Esophagus mucosa (tissue), 1 donor: ENCODE measurements at places on chromosomes 5 and 9. TPM values are rescaled to one million over a fixed set of nuclear protein-coding genes. Genes with fewer than 3 reads are reported as not detected.

Gene PLPPR1
- 0.32 TPM for total RNA-seq

Gene SLC6A7
- not detected for total RNA-seq

Gene HRH2
- total RNA-seq: 0.76 TPM

Gene PCDHGA7
- total RNA-seq: 1.6 TPM

Gene ARHGEF37
- 23.6 TPM for total RNA-seq

Gene PCDHA13
- not detected for total RNA-seq

Gene PTPRD
- 8.7 TPM for total RNA-seq

Gene ROPN1L
- not detected for total RNA-seq

Gene IL5
- not detected for total RNA-seq

Gene FOXD4L5
- not detected for total RNA-seq

Gene C9orf153
- 0.12 TPM for total RNA-seq

Gene DRD1
- total RNA-seq: not detected

Gene SLC22A4
- 0.28 TPM for total RNA-seq

Gene TAF11L12
- not detected for total RNA-seq

Gene STPG3
- total RNA-seq: not detected

Gene TMED9
- 116 TPM for total RNA-seq

Gene EGFLAM
- total RNA-seq: 0.68 TPM

Gene GFPT2
- 1.1 TPM for total RNA-seq

Gene FOXD1
- 0.88 TPM for total RNA-seq

Gene MTREX
- 42.2 TPM for total RNA-seq

Gene NTNG2
- 0.24 TPM for total RNA-seq

Gene FGD3
- 2.1 TPM for total RNA-seq

Gene IL33
- 30.9 TPM for total RNA-seq

Gene PCDHGA11
- total RNA-seq: 1.9 TPM

Gene HMMR
- 9.8 TPM for total RNA-seq

Gene SLC28A3
- total RNA-seq: 7.0 TPM

Gene ZNF879
- 1.2 TPM for total RNA-seq

Gene BRD8
- total RNA-seq: 25.7 TPM

Gene CDH18
- total RNA-seq: not detected

Gene SLCO6A1
- total RNA-seq: not detected

Gene SPOCK1
- total RNA-seq: 0.48 TPM

Gene AHRR
- total RNA-seq: 1.1 TPM

Gene OTULINL
- 0.88 TPM for total RNA-seq

Gene AQP7
- 1.7 TPM for total RNA-seq

Gene IFNB1
- total RNA-seq: not detected

Gene CD274
- total RNA-seq: 1.5 TPM

Gene DMRT3
- not detected for total RNA-seq
